Right hindlimb (tissue), 1 donor: ENCODE measurements at places on chromosomes 2 and 18.
A peak's percentile ranks its signal among the peaks of the same experiment; 100 is the strongest.

- peak; percentile 44 for DNase-seq
Measured at GRCh38 chr2:8303322-8303832, 378.5 kb upstream of the ID2 start.

DNA sequence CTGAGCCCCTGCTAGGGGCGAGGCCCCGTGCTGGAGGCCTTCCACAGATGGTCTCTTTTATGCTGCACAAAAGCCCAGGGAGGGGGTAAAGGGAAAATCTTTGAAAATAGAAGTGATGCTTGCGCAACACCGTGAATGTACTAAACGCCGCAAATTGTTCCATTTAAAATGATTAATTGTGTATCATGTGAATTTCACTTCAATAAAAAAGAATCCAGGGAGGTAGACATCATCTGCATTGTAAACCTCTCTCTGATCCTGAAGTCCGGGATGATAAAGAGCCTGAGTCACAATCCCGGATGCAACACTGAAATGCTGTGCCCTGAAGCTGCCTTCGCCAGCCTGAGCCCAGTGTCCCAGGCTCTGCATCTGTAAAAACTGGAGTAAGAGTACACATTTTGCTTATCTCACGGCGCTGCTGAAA, 107.7 kb upstream of the PPP1CB start:
- no peak for DNase-seq

GRCh38 chr2:151670846-151671597, 63.3 kb downstream of the NEB start:
- DNase-seq: no peak

GRCh38 chr2:68031542-68032160, 31.2 kb downstream of the C1D start:
- no peak for DNase-seq

- DNase-seq: no peak
Measured at GRCh38 chr18:53984021-53984420, 240.4 kb downstream of the MBD2 start.

DNA sequence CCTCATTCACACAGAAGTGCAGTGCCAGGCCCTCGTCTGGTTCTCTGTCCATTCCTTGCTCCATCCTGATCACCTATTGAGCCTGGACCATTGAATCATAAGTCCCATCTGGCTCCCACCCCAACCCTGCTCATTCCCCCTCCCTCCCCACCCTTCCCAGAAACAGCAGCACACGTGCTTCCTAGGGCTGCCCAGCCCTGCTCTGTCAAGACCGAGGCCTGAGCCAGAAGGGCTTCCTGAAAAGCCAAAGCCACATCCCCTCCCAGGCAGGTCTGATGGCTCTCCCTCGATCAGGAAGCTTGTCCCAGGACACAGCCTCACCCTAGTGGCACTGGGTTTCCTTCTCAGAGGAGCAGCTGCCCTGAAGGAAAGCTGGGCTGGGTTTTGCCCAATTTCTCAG, 79.8 kb upstream of the FZD7 start:
- DNase-seq: no peak

GRCh38 chr2:239642406-239643004, 241.7 kb upstream of the HDAC4 start:
- DNase-seq: no peak

DNA sequence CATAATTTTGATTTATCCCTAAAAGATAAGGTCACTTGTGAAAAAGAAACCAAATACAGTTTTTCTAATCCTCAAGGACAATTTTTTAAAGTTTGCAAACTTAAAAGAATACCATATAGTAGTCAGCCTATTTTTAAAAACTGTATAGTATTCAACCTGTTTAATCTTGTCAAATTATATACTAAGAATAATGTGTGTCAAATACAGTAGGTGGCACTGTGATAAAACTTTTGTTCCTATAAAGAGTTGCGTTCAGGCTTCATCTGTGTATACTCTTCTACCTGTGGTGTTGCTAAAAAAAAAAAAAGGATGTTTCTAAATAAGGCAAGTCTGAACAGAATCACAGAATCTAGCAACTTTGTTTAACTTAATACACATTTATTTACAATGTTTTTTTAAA, 68.6 kb downstream of the CCDC138 start:
- DNase-seq: no peak

- DNase-seq: no peak
Measured at GRCh38 chr2:186399082-186399644, 86.9 kb upstream of the ZC3H15 start.

GRCh38 chr2:9812945-9813311, 30.3 kb upstream of the TAF1B start:
- DNase-seq: no peak

- no peak for DNase-seq
Measured at GRCh38 chr2:175048275-175048674, 43.1 kb upstream of the CHN1 start.

GRCh38 chr2:218021536-218022071, 18.8 kb upstream of the TNS1 start:
- peak; percentile 15 for DNase-seq

DNA sequence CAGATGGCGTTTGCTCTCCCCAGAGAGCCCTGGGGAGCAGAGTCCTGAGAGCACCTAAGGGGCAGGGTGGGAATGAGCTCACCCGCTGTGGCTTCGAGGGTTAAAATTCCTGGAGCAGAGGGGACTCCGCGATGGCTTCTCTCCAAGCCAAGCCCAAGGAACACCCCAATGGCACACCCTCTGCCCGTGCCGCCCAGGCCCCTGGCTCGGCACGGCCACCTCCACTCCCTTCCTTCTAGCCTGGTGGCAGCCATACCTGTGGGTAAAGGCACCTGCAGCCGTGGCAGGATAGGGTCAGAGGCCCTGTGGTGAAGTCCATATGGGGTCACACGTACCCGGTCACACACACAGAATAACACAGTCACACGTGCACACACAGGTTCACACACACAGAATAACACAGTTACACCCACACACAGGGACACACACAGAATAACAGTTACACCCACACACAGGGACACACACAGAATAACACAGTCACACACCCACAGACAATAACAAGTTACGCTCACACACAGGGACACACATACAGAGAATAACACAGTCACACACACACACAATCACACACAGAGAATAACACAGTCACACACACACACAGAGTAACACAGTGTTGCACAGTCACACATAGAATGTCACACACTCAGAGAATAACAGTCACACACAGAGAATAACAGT, 50.5 kb downstream of the RAMP1 start:
- no peak for DNase-seq

GRCh38 chr2:176768185-176768584, 444.4 kb upstream of the HNRNPA3 start:
- DNase-seq: no peak

DNA sequence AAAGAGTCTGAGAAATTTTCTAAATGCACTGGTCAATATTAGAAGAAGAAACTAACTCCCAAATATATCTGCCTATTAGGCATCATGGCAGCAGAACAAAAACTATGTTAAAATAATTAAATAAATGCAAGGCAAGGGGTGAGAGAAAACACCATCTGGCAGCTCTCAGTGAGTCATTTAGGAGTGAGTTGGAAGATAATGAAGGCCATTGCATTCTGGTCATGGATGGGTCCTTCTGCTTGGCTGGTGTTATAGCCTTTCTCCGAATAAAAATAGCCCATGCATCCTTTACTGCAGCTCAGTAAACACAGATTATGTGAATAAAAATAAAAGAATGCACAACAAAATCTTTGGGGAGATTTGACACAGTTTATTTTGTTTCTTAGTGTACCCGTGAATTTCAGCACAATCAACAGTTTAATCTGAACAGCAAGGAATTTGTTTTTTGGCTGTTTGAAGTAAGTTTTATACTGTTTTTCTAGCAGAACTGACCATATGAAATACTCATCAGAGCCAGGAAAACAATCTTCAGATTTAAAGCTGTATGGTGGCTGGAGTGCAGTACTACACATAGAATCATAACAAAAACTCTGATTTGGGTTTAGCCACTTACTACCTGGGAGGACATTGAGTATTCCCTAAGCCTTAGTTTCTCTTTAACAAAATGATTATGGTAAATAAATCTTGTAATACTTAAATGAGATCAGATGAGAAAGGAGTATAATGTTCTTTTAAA, 225.1 kb upstream of the ITGA4 start:
- DNase-seq: no peak

- no peak for DNase-seq
Measured at GRCh38 chr2:10523406-10524189, 75.5 kb upstream of the ODC1 start.

GRCh38 chr18:46199515-46200147, 95.4 kb downstream of the HAUS1 start:
- no peak for DNase-seq

DNA sequence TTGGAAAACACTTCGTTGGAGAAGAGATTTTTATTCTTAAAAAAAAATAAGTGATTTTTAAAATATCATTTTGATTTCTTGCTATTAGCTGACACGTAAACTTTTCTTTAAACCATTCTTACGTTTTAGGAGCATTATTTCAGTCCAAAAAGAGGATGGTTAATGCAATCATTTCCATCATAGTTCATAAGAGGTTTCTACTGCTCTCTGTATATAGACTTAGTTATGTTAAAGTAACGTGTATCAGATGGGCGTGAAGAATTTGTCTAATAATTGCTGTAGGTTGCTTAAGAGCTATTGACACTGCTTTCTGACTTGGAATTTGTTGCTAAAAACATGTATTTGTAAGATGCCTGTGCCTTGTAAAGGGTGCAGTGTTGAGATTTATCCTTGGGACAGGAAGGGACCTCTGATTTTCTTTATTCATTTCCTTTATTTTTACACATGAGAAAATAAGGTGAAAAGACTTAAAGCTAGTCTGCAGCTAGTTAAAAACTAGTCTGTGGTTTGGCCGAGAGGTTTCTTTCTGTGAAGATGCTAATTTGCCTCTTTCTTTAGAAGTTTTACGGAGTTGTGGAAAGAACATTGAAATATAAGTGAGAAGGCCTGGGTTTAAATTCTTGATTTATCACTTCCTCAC, 2.9 kb downstream of the ANKRD12 start:
- DNase-seq: no peak

DNA sequence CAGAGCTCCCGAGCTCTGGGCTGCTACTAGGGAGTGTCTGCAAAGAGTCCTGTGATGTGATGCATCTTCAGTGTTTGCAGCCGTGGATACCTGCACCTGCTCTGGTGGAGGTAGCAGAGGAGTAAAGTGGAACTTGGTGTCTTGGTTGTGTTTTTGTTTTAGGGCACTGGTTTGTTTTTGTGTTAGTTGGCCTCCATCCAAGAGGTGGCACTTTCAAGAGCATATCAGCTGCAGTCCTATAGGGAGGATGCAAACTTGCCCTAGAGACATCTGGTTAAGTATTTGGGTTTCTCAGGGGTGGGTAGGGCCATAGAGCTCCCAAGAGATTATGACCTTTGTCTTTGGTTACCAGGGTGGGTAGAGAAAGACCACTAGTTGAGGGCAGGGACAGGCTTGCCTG, 1249.0 kb upstream of the FAM98A start:
- no peak for DNase-seq

GRCh38 chr2:180062178-180062577, 55.1 kb upstream of the CWC22 start:
- DNase-seq: no peak

DNA sequence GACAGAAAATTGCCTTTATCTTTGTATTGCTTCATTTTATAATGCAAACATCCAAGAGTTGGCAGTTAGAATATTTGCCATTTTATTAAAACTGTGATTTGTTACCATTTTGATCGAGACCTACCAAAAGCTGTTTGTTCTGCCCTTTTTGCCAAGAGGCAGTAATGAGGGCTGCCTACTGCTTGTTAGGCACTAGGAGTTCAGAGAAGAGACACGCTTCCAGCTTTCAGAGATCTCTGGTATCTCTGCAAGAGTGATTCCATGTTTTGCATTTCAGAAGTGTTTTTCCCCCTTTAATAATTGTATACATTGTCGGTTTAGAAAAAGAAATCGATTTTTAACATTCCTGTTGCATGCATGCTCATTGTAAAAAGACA, 628 bp downstream of the MRPL30 start:
- DNase-seq: no peak

DNA sequence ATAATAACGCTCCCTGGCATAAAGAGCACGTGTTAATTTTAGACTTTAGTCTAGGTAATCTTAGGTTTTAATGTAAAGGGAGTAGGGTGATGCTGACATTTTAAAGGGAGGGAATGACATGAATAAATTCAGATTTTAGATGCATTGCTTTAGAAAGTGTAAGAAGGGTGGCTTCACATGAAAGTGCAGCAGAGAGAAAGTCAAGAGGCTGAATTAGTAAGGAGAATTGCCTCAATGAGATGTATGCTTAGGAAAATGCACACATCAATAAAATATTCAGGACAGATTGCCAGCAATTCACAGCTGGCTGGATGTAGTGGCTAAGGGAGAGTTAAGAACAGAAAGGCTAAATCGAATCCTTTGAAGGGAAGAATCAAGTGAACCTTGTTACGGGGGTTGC, 165.5 kb upstream of the CDH19 start:
- DNase-seq: no peak

- DNase-seq: peak; percentile 68
Measured at GRCh38 chr2:234257859-234258561, 207.5 kb downstream of the SPP2 start.

DNA sequence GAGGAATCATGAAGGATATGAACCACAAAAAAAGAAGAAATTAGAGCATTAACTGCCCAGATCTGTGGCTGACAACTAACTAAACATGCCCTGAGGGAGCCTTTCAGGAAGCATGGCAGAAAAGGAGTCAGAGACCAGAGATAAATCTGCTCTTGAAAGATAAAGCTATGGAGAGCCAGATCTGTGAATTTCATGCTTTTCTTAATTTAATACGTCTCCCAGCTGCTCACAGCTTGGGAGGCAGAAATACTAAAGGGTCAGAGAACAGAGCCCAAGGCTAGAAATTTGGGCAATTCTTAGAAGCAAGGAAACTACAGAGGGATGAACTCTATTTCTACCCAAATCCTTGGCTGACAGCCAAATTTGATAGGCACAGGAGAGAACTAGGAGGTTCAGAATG, 223.0 kb upstream of the DPP10 start:
- no peak for DNase-seq

- no peak for DNase-seq
Measured at GRCh38 chr2:9775999-9776712, 67.1 kb upstream of the TAF1B start.

DNA sequence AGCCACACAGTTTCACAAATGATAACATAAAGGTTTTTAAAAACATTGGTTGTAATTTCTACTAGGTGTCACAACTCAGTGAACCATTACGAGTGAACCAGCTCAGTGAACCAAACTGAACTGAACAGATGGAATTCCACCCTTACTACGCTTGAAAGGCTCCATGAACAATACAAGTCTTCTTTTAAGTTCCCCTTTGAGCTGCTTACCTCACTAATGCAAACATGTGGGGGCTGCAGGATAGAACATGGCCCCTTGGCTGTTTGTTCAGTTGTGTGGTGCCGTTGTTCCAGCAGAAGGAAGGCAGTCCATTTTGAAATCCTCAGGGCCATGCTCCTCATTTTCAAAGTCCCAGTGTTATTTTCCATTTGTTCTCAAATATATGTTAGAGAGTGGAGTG, 30.7 kb upstream of the KLHL14 start:
- DNase-seq: no peak

DNA sequence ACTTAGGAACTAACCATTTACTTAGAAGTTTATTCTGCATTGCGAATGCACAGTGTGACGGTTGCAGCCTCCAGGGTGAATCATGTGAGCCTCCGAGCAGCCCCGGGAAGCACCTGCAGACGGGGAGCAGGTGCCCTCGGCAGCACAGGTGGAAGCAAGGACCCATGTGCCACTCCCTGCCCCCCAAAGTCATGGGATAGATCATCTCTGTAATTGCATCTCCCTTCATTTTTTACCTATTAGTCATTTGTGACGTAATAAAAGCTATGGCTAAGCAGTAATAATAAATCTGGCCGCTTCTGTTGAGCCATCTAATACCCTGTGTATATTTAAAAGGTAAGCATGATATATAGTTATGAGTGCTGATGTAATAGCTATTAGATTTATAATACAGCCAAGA, 97.2 kb downstream of the PTGR3 start:
- no peak for DNase-seq

- DNase-seq: no peak
Measured at GRCh38 chr2:16643099-16643498, 22.5 kb downstream of the CYRIA start.
